Muscle of leg (tissue), 16 donors: ENCODE measurements at places on chromosomes 2 and 18. TPM values are rescaled to one million over a fixed set of nuclear protein-coding genes. Genes with fewer than 3 reads are reported as not detected.

GRCh38 chr2:205133544-205133943 lies 548.8 kb upstream of the NRP2 start:
- no peak for DNase-seq

Gene KLHL29
- total RNA-seq: 4.7 TPM

- DNase-seq: peak; percentile 21
These were observed 180.6 kb upstream of the EPAS1 start for GRCh38 chr2:46116553-46116991.

GRCh38 chr2:44934983-44935728 lies 6.3 kb upstream of the SIX3 start:
- no peak for DNase-seq

- peak; percentile 33 for DNase-seq
These were observed 23.9 kb downstream of the COL4A3 start for GRCh38 chr2:227188292-227188691.

Gene CDH2
- total RNA-seq: 3.3 TPM

DNA sequence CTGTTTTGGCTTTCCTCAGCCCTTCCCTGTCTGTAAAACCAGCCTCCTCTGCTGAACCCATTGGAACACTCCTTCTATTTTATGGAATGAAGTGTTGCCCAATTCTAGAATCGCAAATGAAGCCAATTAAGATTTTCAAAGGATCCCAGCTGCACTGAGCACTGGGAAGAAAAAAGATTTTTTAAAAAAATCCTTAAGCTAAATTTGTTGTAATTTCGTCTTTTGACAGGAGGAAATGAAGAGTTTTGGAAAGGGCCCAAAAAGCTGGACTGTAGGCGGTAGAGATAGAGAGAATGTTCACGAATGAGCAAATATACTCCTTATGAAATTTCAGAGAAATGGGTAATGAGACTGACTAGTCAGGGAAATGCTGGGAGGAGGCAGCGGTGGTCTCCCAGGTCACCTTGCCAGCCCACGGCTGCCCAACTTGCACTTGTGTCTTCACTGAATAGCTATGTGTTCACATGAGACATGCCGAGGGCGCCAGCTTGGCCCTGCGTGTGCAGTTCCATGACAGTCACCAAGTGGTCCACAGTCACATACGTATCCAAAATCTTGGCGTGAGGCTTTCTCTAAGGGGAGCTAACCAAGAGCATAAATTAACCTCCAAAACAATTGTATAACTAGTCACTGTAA lies 69.9 kb downstream of the SGPP2 start:
- DNase-seq: no peak

- no peak for DNase-seq
These were observed 25.5 kb upstream of the PPP1CB start for GRCh38 chr2:28726177-28726576.

Gene UBE2E3
- total RNA-seq: 105 TPM
